ENCODE measurements at places on chromosomes 3 and 15. TPM values are rescaled to one million over a fixed set of nuclear protein-coding genes. Genes with fewer than 3 reads are reported as not detected.

DNA sequence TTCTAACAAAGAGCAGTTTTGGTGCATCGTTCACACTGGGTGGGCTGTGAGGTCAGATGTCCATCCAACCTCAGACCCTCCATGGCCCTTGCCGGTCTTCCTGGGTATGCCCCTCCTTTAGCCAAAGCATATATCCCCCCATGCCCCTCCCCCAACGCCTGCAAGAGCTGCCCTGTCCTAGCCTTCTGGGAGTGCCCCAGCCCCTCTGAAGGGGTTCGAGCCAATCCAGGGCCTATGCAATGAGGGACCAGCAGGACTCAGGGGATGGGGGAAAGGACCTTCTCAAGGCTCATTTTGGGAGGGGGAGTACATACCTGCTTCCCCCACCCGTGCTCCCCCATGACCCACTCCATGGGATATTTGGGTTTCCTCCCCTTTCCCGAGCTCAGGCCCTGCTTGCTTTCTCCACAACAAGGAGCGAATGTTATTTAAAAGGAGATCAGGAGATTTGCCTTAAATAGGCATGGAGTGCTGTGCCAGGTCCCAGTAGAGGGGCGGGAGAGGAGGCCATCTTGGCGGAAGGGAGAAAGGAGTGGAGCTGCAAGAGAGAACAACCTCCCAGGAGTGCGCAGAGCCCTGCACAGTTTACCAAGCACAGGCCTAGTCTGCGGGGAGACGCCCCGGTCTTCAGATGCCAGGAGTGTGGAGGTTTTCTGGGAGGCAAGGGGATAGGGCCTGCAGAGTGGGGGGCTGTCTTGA is 18.2 kb downstream of the PIF1 start:
- no peak overlapping the region for H3K27ac ChIP-seq
- no peaks in the 10 kb centered on the region for H3K36me3 ChIP-seq
- DNase-seq, result no peak
- no peak overlapping the region for H3K4me3 ChIP-seq

- peak; percentile 79 for DNase-seq
- no peaks in the 10 kb centered on the region for H3K36me3 ChIP-seq
- no peak overlapping the region for H3K27ac ChIP-seq
- no peaks in the 10 kb centered on the region for H3K4me1 ChIP-seq
- peaks cover 2% of the 10 kb centered on the region for H3K27me3 ChIP-seq
Measured at GRCh38 chr15:33292717-33293307, 18.0 kb upstream of the RYR3 start.

DNA sequence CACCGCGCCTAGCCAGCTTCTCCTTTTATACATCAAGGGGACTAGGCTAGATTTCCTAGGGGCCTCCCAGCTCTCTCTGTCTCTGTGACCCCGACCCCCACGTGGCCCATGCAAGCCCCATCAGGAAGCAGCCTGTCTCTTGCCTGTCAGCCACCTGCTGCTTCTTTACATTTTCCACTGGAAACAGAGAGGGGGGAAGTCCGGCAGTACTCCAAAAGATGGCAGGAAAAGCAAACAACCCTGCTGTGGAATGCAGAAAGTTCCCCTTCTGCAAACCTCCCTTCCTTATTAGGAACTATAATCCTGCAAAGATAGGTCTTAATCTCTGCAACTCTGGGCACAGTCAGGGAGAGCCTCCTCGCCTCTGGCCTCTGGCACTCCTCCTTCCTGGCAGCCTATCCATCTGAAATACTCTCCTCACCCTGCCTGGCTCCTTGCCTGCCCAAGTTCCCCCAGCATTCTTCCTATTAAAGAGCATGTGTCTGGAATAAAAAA is 47.4 kb upstream of the HACD2 start:
- no peak overlapping the region for H3K27ac ChIP-seq
- peaks cover 2% of the 10 kb centered on the region for H3K4me1 ChIP-seq

GRCh38 chr3:126015075-126015474 is 46.1 kb downstream of the ROPN1B start:
- no peak for DNase-seq
- no peak overlapping the region for H3K27ac ChIP-seq
- no peaks in the 10 kb centered on the region for H3K4me1 ChIP-seq
- no peaks in the 10 kb centered on the region for H3K27me3 ChIP-seq

Gene MELTF
- 8.8 TPM for total RNA-seq

GRCh38 chr3:58047826-58048225 is 39.6 kb downstream of the FLNB start:
- H3K4me1 ChIP-seq, result peaks cover 15% of the 10 kb centered on the region
- no peak for DNase-seq

DNA sequence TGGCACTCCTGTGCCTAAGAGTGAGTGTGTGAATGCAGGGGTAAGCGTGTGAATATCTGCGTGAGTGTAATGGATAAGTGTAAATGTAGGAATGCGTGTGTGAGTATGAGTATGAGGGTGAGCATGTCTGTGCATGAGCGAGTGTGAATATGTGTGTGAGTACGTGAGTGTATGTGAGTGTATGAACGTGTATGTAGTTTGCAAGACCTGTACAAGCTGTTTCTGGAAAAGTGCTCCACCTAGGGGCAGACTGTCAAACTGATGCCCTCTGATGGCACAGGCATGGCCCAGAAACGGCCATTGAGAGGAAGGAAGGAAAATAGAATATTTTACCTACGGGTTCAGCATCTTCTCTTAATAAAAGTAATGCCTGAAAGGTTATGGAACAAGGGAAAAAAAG is 24.4 kb upstream of the FRMD4B start:
- no peak overlapping the region for H3K27ac ChIP-seq
- H3K4me1 ChIP-seq, result peaks cover 11% of the 10 kb centered on the region
- peaks cover 8% of the 10 kb centered on the region for H3K27me3 ChIP-seq
- H3K4me3 ChIP-seq, result no peak overlapping the region
- DNase-seq, result peak; percentile 91

Gene OSBPL10
- total RNA-seq, result 14.5 TPM

DNA sequence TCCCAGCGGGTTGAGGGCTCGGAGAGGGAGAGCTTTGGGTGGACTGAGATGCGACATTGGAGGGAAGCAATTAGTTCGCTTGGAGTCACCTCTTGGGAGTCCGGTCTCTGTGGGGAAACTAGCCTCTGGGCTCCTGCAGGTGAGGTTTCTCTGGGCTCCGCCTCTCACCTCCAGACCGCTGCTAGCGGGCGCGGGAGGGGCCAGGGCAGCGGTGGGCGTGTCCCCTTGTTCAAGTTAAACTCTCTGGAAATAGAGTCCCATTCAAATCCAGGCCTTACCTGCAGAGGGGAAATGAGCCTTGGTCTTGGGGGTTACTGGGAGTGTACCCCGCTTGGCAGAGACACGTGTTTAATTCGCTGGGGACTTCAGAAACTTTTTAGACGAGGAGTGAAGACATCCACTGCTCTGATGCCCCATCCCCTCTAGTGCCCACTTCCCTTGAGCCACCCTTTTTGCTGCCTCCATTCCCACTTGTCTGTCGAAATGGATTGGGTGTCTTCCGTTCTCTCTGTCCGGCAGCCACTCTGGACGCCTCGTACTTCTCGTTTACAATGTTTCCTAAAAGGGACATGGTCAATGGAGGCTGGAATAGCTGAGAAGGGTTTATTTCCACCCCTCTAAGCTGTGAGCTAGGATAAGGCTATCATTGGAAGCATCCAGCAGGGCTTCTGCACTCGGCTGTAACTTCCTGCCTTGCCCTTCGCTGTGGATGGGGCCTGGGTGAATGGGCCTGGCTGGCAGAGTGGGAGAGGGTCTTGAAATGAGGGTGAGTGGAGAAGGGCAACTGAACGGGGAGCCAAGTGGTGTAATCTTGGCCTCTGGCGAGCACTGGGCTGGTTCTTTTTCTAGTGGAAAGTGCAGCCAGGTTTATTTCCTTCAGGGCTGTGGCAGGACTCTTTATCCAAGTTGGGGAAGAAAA is 1.1 kb downstream of the MITF start:
- H3K4me1 ChIP-seq, result peaks cover 3% of the 10 kb centered on the region
- no peaks in the 10 kb centered on the region for H3K36me3 ChIP-seq
- no peak for DNase-seq
- peak overlapping the region; percentile 60 for H3K4me3 ChIP-seq
- peaks cover 53% of the 10 kb centered on the region for H3K27me3 ChIP-seq

Gene TCF12
- total RNA-seq, result 89.1 TPM

GRCh38 chr3:99714146-99714545 is 75.8 kb downstream of the COL8A1 start:
- H3K27ac ChIP-seq, result no peak overlapping the region
- no peaks in the 10 kb centered on the region for H3K27me3 ChIP-seq
- H3K36me3 ChIP-seq, result no peaks in the 10 kb centered on the region
- no peak overlapping the region for H3K4me3 ChIP-seq

DNA sequence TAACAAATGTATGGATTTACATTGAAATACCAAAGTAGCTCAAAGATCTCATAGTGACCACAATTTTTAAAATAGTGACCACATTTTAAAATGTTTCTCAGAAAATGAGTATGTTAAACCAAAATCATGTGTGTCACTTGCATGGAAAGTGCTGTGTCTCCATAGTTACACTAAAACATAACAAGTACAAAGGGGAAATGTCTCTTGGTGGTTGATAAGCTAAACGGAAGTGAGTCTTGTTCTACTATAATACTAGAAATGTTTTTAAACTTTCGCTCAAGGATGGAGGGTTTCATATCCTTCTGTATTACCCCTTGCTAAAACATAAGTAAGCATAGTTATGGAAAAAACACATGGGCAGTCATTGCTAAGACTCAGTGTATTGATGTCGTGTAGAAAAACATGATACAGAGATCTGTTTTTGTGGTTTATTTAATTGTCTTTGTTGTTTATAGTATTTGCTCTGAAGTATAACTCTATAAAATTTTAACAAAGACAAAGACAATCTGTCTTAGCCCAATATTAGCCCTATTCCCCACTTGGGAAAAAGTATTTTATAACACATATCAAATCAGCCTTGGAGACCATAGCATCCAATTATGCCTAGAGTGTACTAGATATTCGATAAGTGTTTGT is 27.0 kb upstream of the DENND4A start:
- H3K36me3 ChIP-seq, result no peaks in the 10 kb centered on the region
- H3K27me3 ChIP-seq, result no peaks in the 10 kb centered on the region
- H3K4me1 ChIP-seq, result peaks cover 44% of the 10 kb centered on the region
- peak; percentile 81 for DNase-seq

- H3K27me3 ChIP-seq, result peaks cover 3% of the 10 kb centered on the region
- H3K4me1 ChIP-seq, result peaks cover 3% of the 10 kb centered on the region
- no peaks in the 10 kb centered on the region for H3K36me3 ChIP-seq
- H3K4me3 ChIP-seq, result no peak overlapping the region
- H3K27ac ChIP-seq, result no peak overlapping the region
- no peak for DNase-seq
Measured at GRCh38 chr15:74201710-74202420, 722 bp downstream of the STRA6 start.

GRCh38 chr15:45456212-45457106 is 66.1 kb downstream of the SLC30A4 start:
- peaks cover 44% of the 10 kb centered on the region for H3K4me1 ChIP-seq
- peak; percentile 91 for DNase-seq
- peaks cover 2% of the 10 kb centered on the region for H3K36me3 ChIP-seq

DNA sequence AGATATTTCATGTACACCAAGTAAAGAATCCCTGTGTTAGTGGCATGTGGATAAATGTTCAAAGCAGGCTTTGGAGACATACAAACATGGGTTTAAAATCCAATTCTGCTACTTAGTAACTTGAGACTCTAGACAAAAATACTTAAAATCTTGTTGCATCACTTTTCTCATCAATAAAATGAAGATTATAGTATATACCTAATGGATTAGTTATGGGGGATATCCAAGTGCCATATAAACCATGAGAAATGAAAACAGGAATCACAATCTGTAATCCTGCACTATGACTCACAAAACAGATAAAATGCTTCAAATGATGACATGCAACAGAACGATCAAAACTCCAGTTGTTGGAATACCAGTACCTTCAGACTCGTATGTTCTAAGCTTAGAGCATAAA is 496.0 kb upstream of the RGMA start:
- no peak for DNase-seq
- no peak overlapping the region for H3K4me3 ChIP-seq
- no peaks in the 10 kb centered on the region for H3K4me1 ChIP-seq

Gene TRIM71
- total RNA-seq, result 0.05 TPM

Gene MITF
- 0.52 TPM for total RNA-seq

GRCh38 chr15:73684581-73685455 is 635 bp downstream of the CD276 start:
- peaks cover 52% of the 10 kb centered on the region for H3K27me3 ChIP-seq
- DNase-seq, result no peak
- H3K36me3 ChIP-seq, result no peaks in the 10 kb centered on the region
- peak overlapping the region; percentile 77 for H3K4me3 ChIP-seq

Gene PAK6
- 0.33 TPM for total RNA-seq

GRCh38 chr15:68815598-68815997 is 5.1 kb downstream of the ANP32A start:
- peaks cover 38% of the 10 kb centered on the region for H3K36me3 ChIP-seq
- H3K4me1 ChIP-seq, result peaks cover 52% of the 10 kb centered on the region
- peak overlapping the region; percentile 97 for H3K4me3 ChIP-seq

- no peaks in the 10 kb centered on the region for H3K36me3 ChIP-seq
- no peaks in the 10 kb centered on the region for H3K27me3 ChIP-seq
- no peak overlapping the region for H3K27ac ChIP-seq
- H3K4me1 ChIP-seq, result no peaks in the 10 kb centered on the region
Measured at GRCh38 chr3:64141476-64141875, 83.8 kb downstream of the PRICKLE2 start.

Gene ARHGAP11A
- total RNA-seq, result 95.7 TPM

Gene PLSCR5
- total RNA-seq, result not detected

GRCh38 chr3:8143186-8143585 is 358.4 kb upstream of the LMCD1 start:
- no peaks in the 10 kb centered on the region for H3K36me3 ChIP-seq
- no peak for DNase-seq
- no peaks in the 10 kb centered on the region for H3K4me1 ChIP-seq
- no peaks in the 10 kb centered on the region for H3K27me3 ChIP-seq

Gene SUCNR1
- total RNA-seq, result not detected

DNA sequence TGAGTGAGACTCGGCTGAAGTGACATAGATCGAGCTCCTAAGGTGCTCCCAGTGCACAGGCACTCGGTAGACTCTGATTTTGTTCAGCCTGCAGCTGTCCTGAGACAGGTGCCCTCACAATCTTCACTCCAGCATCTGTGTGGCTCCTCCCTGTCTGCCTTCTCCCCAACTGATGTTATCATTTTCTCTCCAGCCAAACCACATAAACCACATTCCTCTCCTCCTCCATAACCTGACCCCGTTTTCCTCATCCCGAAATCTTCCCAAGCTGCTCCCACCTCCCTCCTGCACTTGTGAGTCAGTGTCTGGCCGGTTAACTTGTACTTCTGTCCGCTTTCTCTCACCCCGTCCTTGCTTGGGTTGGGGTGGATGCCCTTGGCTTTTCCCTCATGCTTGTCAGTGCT is 93.3 kb upstream of the HACD2 start:
- no peaks in the 10 kb centered on the region for H3K36me3 ChIP-seq
- no peak overlapping the region for H3K27ac ChIP-seq
- no peak overlapping the region for H3K4me3 ChIP-seq
- DNase-seq, result no peak
